ENCODE measurements at places on chromosomes 4 and X.
A peak's percentile ranks its signal among the peaks of the same experiment; 100 is the strongest.

DNA sequence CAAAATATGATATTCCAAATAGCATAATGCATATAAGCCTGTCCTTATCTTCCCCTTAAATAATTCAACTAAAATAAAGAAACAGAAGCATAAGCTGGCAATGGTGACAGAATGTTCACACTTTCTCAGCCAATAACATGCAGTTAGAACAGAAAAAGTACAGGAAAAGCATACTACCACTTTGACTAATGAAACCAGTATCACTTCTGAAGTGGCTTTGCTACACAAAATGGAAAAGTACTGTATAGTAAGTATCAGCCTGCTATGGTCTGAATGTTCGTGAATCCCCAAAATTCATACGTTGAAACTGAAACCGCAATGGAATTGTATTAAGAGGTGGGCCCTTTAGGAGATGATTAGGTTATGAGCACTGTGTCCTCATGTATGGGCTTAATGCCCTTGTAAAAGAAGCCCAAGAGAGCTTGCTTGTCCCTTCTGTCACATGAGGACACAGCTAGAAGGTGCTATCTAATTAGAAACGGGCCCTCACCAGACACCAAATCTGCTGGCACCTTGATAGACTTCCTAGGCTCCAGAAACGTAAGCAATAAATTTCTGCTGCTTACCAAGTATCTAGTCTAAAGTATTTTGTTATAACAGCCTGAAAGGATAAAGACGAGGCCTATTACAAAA is 102.6 kb downstream of the PRDM5 start:
- no peak for DNase-seq

DNA sequence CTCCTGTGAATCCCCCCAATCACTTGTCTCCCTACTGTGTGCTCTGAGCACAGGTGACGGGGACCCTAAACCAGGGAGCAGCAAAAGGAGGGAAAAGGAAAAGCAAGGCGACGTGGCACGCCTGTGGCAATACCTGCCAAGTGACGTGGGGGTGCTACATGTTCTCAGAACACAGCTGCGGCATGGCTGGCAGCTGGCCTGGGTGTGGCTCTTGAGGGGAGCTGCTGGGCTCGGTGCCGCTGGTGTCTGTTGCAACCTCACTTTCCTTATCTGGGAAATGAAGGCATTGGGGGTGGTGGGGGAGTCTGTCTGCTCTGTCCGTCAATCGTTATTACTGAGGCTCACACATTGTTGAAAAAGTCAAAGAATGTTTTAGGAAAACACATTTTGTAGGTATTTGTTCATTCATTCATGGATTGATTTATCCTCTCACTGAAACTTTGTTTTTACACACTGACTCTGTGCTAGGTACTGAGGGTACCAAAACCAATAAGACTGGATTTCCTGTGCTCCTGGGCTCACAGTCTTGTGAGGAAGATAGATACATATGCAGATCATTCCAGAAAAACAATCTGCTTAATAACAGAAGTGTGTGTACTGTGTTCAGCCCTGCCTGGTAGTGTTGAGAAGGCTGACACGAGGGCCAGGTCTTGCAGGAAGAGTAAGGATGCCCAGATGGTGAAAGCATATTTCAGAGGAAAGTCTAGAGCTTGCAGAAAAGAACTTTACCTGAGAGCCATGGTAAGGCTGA is 217.6 kb downstream of the PTTG2 start:
- DNase-seq = no peak

DNA sequence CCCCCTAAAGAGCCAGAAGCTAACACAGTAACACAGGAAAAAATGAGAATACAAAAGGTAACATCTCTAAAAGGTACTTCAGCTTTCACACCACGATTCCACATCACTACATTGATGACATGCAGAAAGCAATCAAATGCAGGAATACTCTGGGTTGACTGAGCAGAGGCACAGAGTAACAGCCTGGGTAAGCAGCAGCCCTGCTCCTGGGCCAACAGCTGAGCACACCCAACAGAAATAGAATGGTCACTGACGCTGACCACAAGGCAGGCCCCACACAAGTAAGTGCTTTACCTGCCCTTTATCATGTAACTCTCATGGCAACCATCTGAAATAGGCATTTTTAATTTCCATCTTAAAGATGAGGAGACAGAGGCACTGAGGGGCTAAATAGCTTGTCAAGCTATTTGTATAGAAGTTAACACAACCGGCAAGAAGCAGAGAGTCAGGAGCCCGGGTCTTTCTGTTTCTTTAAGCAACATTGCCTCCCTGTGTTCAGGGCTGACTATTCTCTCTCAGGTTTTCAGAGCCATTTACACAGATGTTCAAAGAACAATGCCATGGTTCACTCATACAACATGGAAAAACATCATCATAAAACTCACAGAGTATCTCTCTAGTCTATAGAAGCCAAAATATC is 168.9 kb downstream of the ZNF674 start:
- DNase-seq = peak; percentile 10

DNA sequence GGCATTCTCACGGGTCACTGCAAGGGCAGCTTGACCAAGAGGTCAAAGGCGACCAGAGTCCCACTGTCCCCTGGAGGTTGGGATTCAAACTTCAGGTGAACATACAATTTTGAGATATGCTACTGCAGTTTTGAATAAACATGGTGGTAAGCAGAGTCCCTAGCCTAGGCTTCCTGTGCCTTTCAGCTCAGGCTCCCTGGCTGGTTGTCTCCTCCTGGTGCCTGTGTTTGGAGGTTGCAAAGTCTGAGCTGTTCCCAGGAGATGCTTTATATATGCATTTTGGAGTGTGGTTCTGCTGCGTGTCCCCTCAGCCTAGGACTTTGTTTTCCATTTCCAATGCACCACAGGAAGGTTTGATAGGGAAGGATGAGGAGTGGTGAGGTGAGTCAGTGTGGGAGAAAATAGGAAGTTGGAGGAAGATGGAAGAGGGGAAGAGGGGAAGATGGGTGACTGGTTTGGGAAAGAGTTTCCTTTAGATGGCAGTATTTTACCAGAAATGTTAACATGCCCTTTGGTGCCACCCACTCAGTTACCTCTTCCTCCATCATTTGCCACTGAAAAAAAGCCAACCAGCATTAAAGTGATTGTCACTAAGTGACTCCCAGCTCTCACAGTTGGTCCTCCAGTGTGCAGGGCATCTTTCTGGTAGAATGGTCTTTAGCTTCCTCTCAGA is 211.7 kb upstream of the AGTR2 start:
- DNase-seq = no peak

DNA sequence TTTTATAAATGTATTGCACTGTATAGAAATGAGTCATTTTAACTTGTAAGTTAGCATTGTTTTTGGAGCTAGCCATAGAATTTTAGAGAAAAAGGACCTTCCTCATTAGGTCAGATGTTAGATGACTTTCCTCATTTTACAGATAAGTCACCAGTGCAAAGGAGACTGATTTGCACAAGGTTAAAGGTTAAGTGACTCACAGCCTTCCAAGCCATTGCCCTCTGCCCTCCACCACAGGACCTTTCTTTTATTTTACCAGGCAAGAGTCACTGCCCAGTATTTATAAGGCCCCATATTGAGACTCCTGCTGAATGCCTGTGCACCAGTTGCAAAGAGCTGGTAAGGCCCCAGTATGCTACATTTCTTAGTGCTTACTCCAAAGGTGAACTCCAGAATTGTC is 4.2 kb upstream of the ABCG2 start:
- peak; percentile 35 for DNase-seq

GRCh38 chr4:153252122-153252521 is 47.9 kb downstream of the TRIM2 start:
- DNase-seq = no peak

DNA sequence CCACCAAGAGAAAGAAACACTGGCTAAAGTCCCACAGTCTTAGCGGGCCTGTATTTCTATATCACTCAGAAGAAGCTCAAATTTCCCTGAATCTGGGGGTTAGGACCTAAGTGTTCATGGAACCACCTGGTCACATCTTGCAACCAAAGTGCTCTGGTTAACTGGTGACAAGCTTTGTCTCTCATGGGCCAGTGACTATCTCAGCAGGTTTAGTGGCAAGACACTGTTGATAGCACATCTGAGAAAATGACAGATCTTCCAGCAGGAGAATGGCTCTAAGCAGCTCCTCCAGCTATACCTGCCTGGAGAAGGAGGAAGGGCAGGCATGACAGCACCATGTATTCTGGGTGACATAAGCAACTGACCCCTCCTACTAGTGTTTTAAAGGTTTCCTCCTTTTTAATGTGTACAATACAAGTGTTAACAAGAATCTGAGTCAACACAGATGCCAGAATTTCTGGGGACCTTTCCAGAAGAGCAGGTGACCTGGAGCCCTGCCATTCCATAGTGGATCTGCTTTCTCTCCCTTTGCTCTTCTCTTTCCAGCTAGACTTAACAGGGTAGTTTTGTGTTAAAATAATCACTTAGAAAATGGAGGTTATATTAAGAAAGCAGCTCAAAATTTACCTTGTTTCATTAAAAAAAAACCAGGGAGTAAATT is 17.3 kb upstream of the QRFPR start:
- no peak for DNase-seq

GRCh38 chr4:140092094-140092851 is 61.7 kb downstream of the MAML3 start:
- DNase-seq = peak; percentile 52

- no peak for DNase-seq
These were observed 204.8 kb upstream of the VCX start for GRCh38 chrX:7638078-7638710.

DNA sequence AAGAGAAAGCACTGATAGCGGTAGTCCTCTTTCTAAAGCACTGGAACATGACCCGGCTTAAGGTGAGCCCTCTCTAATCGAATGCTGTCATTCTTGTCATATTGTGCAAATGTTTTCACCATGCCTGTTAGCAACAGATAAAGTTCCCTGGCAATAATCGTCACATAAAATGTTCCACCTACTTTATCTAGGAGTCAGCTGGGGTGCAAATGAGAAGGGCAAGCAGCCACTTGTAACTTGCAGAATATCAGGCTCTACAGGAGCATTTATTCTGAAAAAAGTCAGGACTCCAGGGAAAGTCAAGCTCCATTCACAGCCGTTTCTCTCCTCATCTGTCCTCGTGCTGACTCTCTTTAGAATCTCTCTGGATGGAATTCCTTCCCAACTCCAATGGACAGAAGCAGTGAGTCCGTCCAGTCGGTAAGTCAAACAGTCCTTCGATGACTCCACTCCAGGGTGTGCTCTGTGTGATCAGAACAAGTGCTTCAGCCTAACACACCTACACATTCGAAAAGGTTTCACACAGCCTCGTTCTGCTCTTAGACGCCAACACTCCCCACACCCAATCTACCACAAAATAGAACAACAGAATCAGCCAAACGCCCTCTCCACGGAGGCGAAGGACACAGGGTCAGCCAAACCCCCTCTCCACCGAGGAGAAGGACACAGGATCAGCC is 101.7 kb upstream of the FRG1 start:
- no peak for DNase-seq
